T-helper 17 cell (primary cell): ENCODE measurements at places on chromosomes 11 and 22.
A peak's percentile ranks its signal among the peaks of the same experiment; 100 is the strongest.

DNA sequence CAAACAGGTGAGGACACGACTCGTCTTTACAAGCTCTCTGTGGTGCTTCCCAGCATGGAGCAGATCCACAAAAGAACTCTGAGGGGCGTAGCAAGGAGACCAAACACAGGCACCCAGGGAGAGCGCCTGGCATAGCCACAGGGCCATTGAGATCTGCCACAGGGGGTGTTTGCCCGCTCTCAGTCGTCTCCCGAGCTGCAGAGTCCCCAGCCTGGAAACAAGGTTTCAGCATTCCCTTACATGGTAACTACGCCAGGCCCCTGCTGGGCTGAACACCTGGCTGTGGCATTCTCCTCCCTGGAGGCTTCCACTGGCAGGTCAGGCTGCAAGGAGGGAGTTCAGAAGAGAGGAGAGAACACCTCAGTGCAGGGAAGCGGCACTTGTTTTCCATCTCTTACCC is 962.1 kb downstream of the NTM start:
- no peak for DNase-seq

DNA sequence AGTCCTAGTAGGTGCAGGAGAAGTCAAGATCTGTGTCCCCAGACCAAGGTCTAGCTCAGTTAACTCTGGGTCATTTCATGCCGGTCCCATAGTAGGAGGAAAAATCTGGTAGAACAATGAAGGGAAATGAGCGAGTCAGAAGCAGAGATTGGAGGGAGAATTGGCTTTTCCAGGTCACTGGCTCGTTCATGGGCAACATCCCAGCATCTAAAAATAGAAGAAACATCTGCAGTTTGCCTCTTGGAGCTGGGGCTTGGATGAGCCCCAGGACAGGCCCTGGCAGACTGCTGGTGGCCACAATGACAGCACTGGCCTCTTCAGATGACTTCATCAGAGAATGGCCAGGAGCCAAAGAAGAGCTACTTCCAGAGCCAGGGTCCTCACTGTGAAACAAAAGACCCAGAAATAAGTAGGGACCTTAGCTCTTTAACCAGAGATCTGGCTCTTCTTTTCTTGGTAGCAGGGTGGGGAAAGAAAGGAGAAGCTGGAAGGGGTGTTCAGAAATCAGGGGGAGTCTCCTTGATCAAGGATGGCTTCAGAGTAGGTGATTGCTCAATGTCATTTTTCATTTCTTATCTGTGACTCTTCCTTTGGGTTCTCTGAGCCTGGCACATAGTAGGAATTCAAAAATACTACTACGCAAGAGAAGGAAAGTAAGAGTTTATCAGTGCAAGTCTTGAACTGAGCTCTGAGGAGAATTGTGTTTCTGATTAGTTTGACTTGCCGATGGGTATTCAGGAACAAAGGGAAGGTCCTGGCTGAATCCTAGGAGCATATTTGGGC is 102.6 kb downstream of the TMPRSS5 start:
- no peak for DNase-seq

- DNase-seq, result no peak
Observed at GRCh38 chr11:6780829-6781228, 2.0 kb upstream of the OR2AG1 start.

DNA sequence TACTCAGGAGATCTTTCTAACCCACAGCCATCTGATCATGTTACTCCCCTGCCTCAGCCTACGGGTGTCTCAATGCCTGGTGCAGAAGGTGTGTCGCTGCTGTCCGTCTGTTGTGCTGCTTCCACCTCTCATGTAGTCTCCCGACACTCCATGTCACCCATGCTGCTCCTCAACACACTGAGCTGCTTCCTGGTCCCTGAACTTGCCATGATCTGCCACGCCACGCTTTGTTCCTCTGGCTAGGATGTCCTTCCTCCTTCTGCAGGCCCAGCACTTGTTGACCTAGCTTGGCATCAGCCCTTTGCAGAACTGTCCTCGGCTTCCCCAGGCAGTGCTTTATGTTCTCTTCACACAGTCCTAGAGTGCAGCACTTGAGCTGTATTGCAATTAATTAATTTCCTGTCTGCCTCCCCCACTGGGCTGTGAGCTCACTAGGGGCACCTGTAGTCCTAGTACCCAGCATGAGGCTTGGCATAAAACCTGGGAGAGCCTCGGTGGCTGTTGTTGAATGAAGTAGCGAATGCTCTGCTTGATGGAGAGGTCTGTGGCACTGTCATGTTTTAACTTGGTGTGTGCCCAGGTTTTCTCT is 9.5 kb downstream of the GTPBP1 start:
- DNase-seq, result no peak

DNA sequence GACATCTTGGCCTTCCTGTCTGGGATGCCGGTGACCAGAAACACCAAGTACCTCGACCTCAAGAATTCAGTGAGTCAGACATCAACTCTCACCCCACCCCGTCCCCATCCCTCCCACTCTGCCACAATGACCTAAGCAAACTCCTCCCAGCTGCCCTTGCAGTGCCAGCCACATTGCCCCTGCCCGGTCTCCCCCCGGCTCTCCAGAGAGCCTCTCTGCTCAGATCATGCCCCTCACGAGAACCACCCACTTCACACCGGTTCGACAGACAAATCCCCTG is 23.6 kb upstream of the MYRF start:
- no peak for DNase-seq

- no peak for DNase-seq
Observed at GRCh38 chr11:2088284-2088683, 50.9 kb downstream of the IGF2 start.

DNA sequence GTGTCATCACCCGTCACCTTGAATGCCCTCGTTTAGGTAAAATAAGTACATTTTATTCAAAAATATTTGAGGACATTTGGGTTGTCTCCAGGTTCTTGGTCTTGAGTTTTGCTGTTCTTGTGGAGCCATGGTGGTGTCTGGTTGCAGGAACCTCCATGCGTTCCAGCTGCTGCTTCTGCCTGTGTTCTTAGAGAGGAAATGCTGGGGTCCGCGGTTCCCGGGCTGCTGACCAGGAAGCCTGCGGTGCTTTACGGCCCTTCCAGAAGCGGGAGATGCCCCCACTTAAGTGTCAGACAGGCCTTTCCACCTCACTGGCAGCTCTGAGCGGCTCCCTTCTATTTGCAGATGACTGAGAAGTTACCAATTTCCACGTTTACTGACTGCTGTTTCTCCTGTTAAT is 66.8 kb downstream of the LRP5 start:
- DNase-seq, result no peak

DNA sequence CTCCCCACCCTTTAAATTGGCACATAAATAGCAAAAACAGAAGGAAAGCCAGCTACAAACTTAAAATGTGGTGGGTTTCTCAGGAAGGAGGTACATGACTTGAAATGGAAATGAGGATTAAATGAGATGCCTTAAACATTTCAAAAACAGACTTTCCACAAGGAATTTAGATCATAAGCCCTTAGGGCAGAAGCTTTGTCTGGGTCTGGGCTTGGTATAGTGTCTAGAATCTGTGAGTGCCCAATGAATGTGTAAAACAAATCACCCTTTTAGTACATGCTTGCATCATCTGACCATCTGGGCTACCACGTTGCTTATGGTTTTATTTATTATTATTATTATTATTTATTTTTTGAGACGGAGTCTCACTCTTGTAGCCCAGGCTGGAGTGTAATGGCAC is 37.1 kb upstream of the CREB3L1 start:
- no peak for DNase-seq

DNA sequence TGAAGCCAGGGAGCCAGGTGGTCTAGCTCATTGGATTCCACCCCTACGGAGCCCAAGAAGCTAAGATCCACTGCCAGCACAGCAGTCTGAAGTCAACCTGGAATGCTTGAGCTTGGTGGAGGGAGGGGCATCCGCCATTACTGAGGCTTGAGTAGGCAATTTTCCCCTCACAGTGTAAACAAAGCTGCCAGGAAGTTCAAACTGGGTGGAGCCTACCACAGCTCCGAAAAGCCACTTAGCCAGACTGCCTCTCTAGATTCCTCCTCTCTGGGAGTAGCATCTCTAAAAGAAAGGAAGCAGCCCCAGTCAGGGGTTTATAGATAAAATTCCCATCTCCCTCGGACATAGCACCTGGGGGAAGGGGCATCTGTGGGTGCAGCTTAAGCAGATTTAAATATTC is 620.3 kb downstream of the NELL1 start:
- no peak for DNase-seq

- DNase-seq, result no peak
Observed at GRCh38 chr11:29328961-29329441, 687.8 kb downstream of the KCNA4 start.

DNA sequence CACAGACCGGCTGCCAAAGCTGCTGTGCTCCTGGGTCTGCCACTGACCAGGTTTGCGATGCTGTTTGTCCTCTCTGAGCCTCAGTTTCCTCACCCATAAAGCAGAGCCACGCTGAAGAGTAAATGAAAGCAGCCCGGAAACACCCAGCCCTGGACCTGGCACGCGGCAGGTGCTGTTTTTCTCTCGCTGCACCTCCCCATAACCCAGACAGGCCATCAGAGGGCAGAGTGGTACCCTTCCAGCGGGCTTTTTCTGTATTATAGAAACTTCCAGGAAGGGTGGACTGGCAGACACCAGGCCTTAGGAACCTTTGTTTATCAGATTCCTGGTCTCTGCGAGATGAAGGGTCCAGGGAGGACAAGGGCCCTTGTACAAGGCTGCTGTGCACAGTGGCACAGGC is 17.9 kb upstream of the FGF19 start:
- DNase-seq, result no peak

- DNase-seq, result peak; percentile 36
Observed at GRCh38 chr11:1335811-1336761, 26.7 kb upstream of the TOLLIP start.

DNA sequence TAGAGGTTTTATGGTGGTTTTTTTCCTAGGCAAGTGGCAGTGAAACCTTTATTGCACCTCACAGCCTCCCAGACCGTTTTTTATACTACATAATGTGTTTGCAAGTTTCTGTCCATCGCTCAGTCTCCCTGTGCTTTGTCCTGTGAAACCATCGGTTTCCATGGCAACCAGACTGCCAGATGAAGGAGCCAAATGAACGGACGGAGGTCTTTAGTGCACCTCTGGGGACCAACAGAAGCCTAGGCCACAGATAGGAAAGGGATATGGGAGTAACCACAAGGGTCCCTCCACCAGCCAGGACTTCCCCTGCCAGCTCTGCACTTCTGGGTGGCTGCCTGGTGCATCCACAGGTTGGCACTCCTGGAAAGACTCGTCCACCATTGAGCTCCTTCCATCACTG is 165.0 kb downstream of the CHST1 start:
- no peak for DNase-seq

- no peak for DNase-seq
Observed at GRCh38 chr11:1841511-1842148, 2.8 kb downstream of the TNNI2 start.

- DNase-seq, result no peak
Observed at GRCh38 chr11:85525686-85526085, 101.5 kb downstream of the DLG2 start.
